ENCODE measurements at places on chromosomes 2 and 18. TPM values are rescaled to one million over a fixed set of nuclear protein-coding genes. Genes with fewer than 3 reads are reported as not detected.

GKN2 gene
- polyA plus RNA-seq: not detected

MRPS9 gene
- polyA plus RNA-seq: 33.6 TPM

STEAP3 gene
- 1.2 TPM for polyA plus RNA-seq

COL3A1 gene
- not detected for polyA plus RNA-seq

LAMA3 gene
- polyA plus RNA-seq: not detected

SH2D6 gene
- not detected for polyA plus RNA-seq
